Osteoblast (primary cell): ENCODE measurements at places on chromosomes 4 and X. TPM values are rescaled to one million over a fixed set of nuclear protein-coding genes. Genes with fewer than 3 reads are reported as not detected.

- no peak overlapping the region for H3K4me3 ChIP-seq
- no peaks in the 10 kb centered on the region for H3K36me3 ChIP-seq
- H3K27me3 ChIP-seq = peaks cover 8% of the 10 kb centered on the region
- H3K27ac ChIP-seq = no peak overlapping the region
- no peak for DNase-seq
Observed at GRCh38 chr4:118381902-118382301, 29.1 kb upstream of the PRSS12 start.

GRCh38 chr4:177232473-177232872 is 77.2 kb upstream of the NEIL3 start:
- H3K4me1 ChIP-seq = peaks cover 48% of the 10 kb centered on the region
- H3K27me3 ChIP-seq = no peaks in the 10 kb centered on the region
- no peak overlapping the region for H3K27ac ChIP-seq
- H3K4me3 ChIP-seq = no peak overlapping the region
- H3K36me3 ChIP-seq = no peaks in the 10 kb centered on the region

DNA sequence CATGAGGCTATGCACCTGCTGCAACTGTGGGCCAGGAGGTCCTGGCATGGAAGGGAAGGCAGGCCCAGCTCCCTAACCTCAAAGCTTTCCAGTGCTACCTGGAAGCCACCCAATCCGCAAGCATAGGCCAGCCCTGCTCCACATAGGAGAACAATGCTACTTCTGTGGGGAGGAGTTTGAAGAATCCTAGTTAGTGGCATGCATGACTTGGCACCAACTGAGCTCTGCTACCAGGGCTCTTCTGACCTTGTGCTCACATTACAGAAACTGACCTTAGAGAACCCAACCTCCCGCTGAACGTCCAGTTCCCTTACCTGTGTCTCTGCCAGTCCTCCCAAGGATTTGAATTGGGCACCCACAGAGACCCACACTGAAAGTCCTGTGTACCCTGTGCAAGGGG is 58.8 kb downstream of the USP46 start:
- H3K27me3 ChIP-seq = no peaks in the 10 kb centered on the region
- peaks cover 17% of the 10 kb centered on the region for H3K36me3 ChIP-seq
- H3K27ac ChIP-seq = no peak overlapping the region

DNA sequence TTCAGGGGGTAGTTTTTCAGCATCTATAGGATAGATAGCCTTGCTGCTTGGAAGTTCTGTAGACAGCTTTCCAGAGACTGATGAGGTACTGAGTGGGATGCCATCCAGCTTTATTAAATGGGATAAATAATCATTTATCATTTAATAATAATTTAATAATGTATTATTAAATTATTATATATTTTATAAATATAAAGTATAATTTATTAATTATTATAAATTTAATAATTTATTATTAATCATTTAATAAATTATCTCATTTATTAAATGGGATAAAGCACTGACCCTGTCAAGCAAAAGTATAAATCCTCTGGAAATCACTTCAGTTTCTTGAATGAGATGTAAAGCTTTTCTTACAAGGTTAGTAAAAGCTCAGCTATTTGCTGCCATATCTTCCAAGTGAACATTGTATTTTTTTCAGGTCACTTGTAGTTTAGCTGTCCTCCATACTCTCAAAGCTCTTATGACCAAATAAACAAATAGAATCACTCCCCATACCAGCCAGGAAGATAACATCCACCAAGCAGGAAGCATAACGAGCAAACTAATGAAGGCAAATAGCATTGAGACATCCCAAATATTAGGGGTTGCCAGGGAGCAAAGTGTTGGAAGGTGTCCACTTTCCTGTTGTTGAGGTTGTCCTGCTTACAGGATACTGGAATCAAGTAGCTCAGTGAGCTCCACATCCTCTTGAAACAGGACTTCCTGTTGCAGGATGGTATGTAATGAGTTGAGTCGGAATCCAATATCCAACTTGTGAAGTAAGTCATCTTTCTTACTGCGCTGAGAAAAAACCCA is 88.9 kb downstream of the ZNF674 start:
- DNase-seq = no peak
- H3K4me1 ChIP-seq = no peaks in the 10 kb centered on the region
- no peak overlapping the region for H3K4me3 ChIP-seq

Gene PAGE5
- not detected in 2 replicates for total RNA-seq

Gene CFAP47
- total RNA-seq = not detected in 2 replicates

Gene PLAC8
- total RNA-seq = 0.59 and 0.72 TPM in 2 replicates
